Lower leg skin (tissue), 4 donors: ENCODE measurements at places on chromosomes 12 and 14.

- DNase-seq: no peak
Measured at GRCh38 chr14:58815794-58816193, 178.0 kb downstream of the DACT1 start.

DNA sequence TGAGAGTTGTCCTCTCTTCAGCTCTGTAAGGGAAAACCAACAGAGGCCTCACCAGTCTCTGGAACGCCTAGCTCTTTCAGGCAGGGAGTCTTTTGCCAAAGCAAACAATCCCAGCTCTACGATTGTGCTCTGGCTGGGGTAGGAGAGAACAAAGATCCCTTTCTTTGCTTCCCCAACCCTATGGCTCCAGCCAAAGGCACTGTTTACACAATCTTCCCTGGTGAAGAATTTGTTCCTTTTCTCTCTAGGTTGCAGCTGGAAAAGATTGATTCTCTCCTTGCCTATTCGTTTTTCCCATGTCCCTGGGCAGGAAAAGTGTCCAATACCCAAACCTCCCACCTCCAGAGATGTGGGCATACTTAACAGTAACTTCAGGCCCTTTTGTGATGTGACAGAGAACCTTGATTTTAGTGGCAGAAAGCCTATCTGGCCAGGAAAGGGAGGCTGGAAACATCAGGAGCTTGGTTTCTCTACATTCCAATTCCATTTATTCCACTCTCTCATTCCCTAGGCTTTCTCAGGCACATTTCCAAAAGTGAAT lies 16.8 kb downstream of the ATP5MC2 start:
- DNase-seq: peak; percentile 41

GRCh38 chr14:74265301-74265965 lies 26.2 kb downstream of the VSX2 start:
- no peak for DNase-seq

- DNase-seq: no peak
Measured at GRCh38 chr12:131192951-131193350, 239.2 kb downstream of the ADGRD1 start.

- no peak for DNase-seq
Measured at GRCh38 chr12:69392179-69392928, 32.8 kb downstream of the YEATS4 start.

GRCh38 chr12:7499636-7500035 lies 3.9 kb downstream of the CD163 start:
- no peak for DNase-seq

- no peak for DNase-seq
Measured at GRCh38 chr12:4289231-4289878, 15.8 kb downstream of the CCND2 start.

DNA sequence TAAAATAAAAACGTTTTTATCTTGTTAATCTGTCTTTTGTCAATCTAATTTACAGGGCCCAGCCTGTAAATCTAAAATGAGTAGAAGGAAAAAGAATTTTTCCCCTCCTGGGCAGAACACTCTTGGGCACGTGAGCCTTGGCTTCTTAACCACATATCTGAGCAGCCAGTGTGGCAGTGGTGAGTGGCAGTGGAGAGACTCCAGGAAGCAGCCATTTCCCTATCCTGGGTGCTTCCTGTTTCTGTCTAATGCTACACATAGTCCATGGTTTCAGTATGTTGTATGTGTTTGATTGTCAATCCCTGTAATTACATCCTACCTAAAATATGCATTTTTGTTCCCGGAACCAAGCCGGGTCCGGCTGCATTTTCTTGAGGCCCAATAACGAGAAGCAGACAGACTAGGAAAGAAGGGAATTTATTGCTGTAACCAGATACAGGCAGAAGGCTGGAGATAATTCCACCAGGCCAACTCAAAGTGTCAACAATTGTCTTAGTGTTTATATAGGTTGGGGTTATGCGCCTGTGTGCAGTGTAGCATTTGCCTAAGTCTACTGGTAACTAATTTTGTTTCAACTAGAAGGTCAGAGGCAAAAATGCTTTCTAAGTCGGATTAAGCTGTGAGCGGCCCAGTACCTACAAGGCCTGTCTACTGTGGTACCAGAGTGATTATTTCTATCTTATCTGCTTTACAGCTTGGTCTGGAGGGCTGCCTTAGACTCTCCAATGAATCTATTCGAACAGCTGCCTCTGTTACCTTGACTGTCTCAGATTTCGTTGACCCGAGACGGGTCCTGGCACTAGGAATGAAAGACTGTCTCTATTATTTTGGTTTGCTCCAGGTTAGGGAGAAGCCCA lies 82.4 kb upstream of the RESF1 start:
- DNase-seq: no peak

DNA sequence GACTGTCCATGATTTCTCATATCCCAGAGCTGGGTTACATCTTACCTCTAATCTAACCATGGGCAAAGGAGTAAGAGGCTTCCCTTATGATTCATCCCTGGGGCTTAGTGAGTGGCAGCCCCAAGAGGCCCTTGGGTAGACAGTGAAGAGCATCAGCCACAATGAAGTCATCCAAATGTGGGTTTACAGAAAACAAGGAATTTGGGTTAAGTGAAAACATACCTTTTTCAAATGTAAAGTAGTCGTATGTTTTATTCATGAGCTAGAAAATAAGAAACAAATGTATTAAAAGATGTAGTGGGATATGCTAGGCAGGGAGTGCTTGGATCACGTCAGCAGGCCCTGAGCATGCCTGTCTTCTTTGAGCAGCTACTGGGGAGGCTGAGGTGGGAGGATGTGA lies 54.0 kb upstream of the ELK3 start:
- DNase-seq: no peak

DNA sequence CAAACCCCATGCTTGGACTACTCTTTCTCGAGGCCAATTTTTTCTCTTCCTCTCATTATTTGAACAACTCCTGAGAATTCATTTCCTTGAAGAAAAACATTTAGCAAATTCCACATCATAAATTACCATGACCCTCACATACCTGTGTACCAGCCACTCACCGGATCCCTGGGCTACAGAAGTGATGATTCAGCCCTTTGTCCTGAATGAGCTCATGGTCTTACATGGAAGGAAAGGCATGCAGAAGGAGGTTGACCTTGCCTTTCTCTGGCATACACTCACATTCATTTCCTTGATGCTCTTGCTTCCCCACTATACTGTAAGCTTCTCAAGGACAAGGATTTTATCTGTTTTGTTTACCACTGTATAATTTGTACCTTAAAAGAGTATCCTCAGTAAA lies 191.5 kb downstream of the SLC5A8 start:
- DNase-seq: no peak

GRCh38 chr14:50659327-50659974 lies 8.7 kb downstream of the SAV1 start:
- no peak for DNase-seq

GRCh38 chr12:71299541-71300376 lies 139.8 kb upstream of the LGR5 start:
- no peak for DNase-seq

DNA sequence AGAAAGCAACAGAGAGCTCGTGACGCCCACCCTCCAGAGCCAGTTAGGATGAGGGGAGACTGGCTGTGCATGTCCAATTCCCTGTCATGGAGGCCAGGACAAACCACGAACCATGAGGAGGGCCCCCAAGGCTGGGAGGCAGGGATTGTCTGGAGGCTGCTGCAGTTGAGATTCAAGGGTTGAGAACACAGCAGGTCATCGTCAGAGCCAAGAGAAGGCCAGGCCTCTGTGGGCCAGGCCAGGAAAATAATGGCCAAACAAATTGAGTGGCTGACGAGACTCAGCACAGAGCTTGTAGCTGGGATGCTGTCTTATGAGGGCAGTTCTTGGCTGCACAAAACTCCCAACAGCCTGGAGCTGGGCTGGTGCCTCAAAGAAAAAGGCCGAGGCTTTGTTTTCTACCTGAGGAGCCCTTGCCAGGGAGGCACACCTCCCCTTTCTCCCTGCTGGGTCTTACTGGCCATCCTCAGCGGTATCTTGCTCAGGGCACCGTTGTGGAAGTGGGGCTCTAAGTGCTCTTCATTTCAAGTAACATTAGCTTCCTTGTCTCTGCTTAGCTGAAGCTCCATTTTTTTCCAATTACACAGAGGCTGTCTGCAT lies 665.9 kb downstream of the BCL11B start:
- DNase-seq: no peak

DNA sequence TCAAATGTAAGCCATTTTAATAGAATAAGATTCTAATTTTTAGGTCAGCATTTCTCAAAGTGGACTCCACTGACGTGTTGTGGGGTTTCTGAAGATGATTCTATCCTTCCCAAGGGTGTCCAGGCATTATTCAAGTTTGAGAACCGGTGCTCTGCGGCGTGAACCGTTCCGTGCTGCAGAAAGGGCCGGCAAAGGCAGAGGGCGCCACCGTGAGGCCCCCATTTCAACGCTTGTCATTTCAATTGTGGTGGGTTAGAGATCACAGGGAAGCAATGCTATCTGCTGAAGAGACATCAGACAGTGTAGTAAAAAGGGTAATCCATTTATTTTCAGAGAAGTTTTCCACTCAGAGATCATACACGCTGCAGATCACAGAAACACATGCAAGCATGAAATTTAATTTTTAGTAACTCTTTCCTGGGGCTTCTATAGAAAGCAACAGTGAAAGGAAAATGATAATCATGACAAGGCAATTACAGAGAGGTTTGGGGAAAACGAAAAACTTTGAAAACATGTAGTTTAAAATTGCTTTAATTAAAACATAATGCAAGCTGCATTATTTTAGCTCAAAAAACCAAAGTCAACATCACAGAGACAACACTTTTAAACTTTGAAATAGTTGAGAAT lies 201.7 kb downstream of the EXOC5 start:
- DNase-seq: no peak

GRCh38 chr14:99724196-99724891 lies 40.2 kb downstream of the CYP46A1 start:
- no peak for DNase-seq

DNA sequence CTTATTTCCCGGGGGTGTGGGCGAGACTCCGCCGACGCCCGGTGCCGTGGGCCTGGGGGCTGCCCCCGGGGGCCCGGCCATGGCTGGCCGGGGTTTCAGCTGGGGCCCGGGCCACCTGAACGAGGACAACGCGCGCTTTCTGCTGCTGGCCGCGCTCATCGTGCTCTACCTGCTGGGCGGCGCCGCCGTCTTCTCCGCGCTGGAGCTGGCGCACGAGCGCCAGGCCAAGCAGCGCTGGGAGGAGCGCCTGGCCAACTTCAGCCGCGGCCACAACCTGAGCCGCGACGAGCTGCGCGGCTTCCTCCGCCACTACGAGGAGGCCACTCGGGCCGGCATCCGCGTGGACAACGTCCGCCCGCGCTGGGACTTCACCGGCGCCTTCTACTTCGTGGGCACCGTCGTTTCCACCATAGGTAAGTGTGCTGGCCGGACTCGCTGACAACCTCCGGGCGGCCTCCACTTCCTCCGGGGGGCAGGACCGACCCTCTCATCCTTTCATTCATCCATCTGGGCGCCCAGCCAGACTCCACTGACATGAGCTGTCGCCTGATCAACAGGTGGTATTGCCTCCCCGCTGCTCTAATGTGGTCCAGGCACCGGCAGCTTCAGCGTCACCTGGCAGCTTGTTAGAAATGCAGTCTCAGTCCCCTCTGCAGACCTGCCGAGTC lies 467 bp downstream of the KCNK13 start:
- peak; percentile 79 for DNase-seq

DNA sequence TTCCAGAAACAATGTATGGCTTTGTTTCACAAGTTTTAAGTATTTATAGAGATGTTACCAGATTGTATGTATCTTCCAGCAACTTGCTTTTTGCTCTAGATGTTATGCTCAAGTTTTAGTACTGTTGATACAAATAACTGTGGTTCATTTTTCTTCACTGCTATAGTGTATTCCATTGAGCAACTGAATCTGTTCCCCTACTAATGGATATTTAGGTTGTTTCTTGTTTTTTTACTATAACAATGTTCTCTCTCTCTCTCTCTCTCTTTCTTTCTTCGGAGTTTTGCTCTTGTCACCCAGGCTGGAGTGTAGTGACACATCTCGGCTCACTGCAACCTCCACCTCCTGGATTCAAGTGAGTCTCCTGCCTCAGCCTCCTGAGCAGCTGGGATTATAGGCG lies 16.6 kb downstream of the HCAR2 start:
- no peak for DNase-seq

DNA sequence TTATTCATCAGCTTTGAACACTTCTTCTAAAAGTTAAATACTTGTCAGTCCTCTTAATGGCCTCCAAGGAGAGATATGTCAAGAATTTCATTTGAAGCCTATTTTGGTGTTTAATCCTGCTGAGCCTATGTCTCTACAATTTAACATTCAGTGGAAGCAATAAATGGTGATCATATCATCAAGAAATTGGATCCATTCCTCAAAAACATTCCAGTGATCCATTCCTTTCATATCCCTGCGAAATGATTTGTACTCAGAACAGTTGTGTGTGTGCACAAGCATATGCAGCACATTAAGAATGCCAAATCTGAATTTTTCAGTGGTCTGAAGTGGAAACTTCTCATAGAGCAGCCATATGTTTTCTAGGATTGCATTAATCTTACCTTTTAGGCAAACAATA lies 373.7 kb upstream of the SYT1 start:
- no peak for DNase-seq

GRCh38 chr12:105445649-105446048 lies 115.2 kb downstream of the C12orf75 start:
- DNase-seq: no peak

DNA sequence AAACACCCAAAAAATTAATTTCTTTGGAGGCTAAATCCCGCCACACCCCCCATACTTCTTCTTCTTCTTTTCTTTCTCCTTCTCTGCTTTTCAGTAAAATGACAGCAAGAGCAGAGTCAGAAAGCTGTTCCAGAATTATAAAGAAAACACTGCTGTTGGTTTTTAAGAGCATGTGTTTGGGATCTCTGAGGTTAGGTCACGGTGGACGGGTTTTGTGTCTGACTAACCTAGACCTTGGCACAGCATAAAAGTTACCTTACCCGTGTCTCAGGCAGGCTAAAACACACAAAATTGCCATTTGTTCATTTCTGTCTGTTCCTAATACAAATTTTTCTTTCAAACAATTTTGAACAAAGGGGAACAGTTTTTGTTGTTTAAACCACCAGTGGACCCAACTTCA lies 540.8 kb downstream of the NRXN3 start:
- no peak for DNase-seq

GRCh38 chr14:96095581-96096476 lies 56.7 kb downstream of the C14orf132 start:
- DNase-seq: no peak

- DNase-seq: no peak
Measured at GRCh38 chr12:28776220-28776619, 372.9 kb upstream of the FAR2 start.

DNA sequence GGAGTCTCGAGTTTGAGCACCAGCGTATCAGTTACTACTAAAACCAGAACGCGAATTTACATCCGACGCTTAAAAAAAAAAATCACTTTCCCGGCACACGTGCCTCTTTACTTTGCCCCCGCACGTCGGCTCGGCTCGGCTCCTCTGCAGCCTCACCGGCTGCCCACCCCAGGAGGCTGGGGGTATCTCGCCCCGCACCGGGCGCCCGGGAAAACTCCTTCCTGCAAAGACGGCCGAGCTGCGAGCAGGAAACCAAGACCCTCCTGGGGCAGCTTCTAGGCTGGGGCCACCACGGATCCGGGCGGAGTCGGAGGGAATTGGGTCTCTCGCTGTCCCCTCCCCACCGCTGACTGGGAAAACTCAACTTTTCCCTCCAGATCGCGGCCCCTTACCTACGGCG lies 610 bp downstream of the VSIG10 start:
- no peak for DNase-seq

- peak; percentile 91 for DNase-seq
Measured at GRCh38 chr12:6364044-6364374, 11.4 kb downstream of the SCNN1A start.

- DNase-seq: no peak
Measured at GRCh38 chr14:81337073-81337472, 63.1 kb downstream of the STON2 start.
